Endothelial cell (in vitro differentiated cells): ENCODE measurements at places on chromosomes 4 and X. TPM values are rescaled to one million over a fixed set of nuclear protein-coding genes. Genes with fewer than 3 reads are reported as not detected.

DNA sequence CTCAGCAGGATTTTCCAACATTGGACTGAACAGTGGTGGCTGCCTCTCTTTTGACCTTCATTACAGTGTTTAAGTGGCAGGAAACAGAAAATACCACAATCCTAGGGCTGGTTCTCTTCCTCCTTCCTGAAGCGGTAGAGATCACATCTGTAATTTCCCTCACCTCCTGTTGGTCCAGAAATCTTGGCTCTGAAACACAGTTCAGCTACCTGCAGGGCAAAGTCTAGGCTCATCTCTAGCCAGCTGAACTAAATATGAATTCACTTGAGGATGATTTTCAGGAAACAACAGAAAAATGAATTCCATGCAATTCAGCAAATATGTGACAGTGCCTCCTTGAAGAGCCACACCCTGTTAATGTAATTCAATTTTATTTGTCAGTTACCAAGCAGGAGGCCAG is 531.9 kb downstream of the INPP4B start:
- no peak overlapping the region for H3K27ac ChIP-seq
- H3K27me3 ChIP-seq = no peaks in the 10 kb centered on the region
- H3K4me3 ChIP-seq = no peak overlapping the region
- peaks cover 4% of the 10 kb centered on the region for H3K36me3 ChIP-seq

DNA sequence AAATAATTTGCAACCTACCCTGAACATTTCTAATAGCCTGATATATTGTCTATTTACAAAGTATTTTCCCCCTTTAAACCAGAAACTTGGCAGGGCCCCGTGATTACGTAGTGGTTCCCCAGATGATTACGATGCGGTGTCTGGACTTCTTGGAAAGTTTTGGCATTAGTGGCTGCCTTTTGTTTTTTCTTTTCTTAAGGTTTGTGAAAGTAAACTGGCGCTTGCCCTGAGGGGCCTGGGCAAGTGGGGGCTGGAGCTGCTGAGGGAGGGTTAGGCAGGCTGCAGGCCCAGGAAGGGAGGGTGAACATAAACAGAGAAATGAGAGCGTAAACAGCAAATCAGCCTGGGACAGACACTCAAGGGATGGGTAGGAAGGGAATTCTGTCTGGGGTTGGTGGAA is 123.6 kb upstream of the MSX1 start:
- DNase-seq = no peak
- peaks cover 14% of the 10 kb centered on the region for H3K4me1 ChIP-seq
- no peak overlapping the region for H3K4me3 ChIP-seq
- H3K27me3 ChIP-seq = peaks cover 4% of the 10 kb centered on the region

DNA sequence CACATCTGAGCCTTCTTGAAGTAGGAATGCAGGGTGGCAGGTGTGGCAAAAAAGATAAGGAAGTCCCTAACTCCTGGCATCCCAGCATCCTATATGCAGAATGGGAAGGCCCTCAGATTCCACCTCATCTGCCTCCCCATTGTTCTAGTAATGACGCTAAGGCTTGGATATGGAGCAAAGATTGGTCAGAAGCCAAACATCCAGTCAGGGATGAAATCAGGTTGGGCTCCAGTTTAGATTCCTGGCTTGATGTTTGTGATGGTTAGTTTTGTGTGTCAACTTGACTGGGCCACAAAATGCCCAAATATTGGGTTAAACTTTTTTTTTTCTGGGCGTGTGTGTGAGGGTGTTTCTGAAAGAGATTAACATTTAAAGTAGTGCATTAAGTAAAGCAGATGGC is 39.6 kb upstream of the MAGEA4 start:
- H3K36me3 ChIP-seq = no peaks in the 10 kb centered on the region
- no peak overlapping the region for H3K4me3 ChIP-seq
- H3K4me1 ChIP-seq = peaks cover 5% of the 10 kb centered on the region

DNA sequence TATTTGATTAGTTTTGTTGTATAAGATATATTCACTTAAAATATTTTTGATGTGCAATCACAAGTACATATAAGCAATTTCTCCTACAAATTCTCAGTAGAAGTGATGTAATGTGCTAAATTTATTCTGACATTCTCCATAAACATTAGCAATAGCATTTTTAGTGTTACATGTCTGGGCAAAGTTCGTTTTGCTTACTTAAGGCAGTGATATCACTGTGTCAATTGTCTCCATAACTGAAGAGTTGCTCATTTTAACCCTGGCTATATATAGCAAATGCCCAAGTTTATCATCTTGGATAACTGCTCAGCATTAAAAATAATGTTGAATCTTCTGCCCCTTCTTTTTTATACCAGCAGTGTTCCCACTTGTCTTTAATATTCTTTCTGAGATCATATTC is 340.0 kb upstream of the NDST4 start:
- no peaks in the 10 kb centered on the region for H3K27me3 ChIP-seq
- no peaks in the 10 kb centered on the region for H3K36me3 ChIP-seq
- no peak overlapping the region for H3K27ac ChIP-seq
- H3K4me1 ChIP-seq = no peaks in the 10 kb centered on the region

SMIM31 gene
- not detected for total RNA-seq
